GM19239 (cell line): ENCODE measurements at places on chromosomes 5 and 9.

GRCh38 chr5:77644371-77645157, 6.1 kb upstream of the OTP start:
- DNase-seq: no peak

GRCh38 chr9:76352026-76352620, 42.1 kb downstream of the RFK start:
- no peak for DNase-seq

GRCh38 chr5:52830650-52831049, 42.9 kb downstream of the ITGA1 start:
- no peak for DNase-seq

GRCh38 chr9:130129432-130130061, 42.7 kb upstream of the NCS1 start:
- DNase-seq: no peak

DNA sequence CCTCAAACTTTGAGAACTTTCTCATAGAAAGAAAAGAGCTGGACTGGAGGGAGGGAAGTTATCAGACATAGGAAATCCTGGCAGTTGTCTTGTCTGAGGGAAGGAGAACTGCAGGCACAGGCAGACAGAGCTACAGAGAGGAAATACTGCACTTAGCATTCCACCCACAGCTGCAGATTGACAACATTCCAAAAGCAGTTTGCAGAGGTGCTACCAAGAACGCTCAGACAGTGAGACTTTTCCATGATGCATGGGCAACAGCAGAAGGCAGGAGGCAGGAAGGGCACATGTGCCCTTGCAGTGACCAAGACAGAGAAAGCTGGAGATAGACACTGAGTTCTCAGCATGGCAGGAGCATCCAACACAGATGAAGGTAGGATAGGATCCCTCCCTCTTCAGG, 327.5 kb upstream of the ZNF462 start:
- no peak for DNase-seq

GRCh38 chr5:164600274-164600673, 1094.9 kb downstream of the MAT2B start:
- DNase-seq: no peak

GRCh38 chr5:163564321-163564938, 59.0 kb downstream of the MAT2B start:
- DNase-seq: peak; percentile 15

- no peak for DNase-seq
Measured at GRCh38 chr9:116074658-116075057, 78.9 kb upstream of the PAPPA start.

DNA sequence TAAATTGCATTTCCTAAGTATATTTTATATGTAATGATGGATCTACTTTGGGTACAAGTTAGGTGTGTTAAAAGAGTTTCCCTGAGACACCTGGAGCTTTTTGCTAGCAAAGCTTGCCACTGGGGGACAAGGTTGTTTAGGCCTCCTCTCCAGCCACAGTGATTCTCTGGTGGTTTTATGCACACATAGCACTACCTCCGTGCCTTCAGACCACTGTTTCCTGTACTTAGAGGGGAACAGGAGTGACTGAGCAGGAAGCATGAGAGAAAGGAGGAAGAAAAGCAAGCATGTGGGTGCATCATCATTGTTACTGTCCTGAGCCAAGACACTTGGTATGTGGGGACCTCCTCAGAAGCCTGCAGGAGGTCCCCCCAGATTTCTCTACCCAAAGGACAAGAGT, 272.1 kb downstream of the RASEF start:
- no peak for DNase-seq

GRCh38 chr5:97131139-97131710, 11.2 kb downstream of the LIX1 start:
- DNase-seq: no peak

DNA sequence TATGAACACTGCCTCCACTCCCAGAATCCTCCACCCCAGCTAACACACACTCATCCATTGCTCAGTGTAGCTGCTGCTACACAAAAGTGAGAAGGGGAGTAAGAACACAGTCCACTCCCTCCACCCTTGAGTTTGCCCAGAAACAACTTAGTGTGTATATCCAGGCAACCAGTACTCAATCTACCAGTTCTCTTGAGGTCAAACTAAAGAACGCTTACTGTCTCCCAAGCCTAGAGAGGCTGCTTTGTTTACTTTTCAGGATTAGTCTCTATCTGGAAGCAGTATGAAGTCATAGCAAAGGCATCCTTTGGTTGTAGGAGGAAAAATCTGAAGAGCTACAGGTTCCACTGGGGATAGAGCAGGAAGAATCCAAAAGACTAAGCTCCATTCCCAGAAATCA, 296.3 kb downstream of the KCNN2 start:
- no peak for DNase-seq

DNA sequence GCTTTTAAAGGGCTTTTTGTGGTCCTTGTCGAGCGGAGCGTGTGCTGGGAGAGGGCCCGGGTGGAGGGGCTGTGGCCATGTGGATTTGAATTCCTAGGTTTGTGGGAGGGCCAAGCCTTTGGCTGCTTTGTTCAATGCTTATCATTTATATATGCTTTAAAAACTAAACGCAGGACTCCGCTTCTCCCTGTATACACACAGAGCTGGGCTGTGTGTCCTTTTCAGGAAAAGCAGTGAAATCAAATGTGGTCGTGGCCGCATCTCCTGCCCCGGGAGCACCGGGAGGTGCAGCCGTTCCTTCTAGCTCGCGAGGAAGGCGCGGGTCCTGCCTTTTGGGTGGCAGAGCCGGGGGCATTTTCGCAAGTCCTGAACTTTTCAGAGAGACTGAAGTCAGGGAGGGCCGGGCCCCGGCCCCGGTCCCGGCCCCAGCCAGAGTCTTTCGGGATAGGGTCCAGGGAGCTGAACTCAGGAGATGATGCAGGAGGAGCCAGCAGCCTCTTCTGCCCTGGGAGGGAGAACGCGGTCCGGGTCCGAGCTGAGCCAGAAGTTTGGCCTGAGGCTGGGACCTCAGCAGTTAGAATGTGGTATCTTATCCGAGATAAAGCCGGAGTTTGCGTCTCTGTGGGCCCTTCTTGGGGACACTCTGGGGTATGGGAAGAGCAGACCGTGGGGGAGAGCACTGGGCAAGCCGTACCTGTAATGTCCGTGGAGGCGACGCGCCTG, 158.8 kb downstream of the C9orf152 start:
- no peak for DNase-seq

DNA sequence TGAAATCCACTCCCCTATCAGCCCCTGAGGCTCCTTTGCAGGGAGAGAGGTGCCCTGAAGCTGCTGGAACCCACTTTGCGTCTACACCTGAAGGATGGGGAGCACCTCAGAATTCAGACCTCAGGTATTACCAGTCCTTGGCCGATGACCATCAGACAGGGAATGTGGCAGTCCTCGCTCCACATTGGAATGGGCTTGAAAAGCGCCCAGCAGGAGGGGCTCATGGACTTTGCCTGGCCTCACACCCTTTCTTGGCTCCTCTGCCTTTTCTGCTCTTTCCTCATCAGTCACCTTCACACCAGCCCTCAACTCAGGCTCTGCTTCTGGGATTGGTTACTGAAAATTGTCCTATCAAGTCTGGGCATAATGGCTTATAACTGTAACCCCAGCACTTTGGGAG, 83.9 kb downstream of the BARX1 start:
- no peak for DNase-seq

GRCh38 chr9:7790022-7790818, 9.4 kb downstream of the DMAC1 start:
- DNase-seq: no peak

GRCh38 chr9:76137931-76138330, 247.5 kb downstream of the PCSK5 start:
- DNase-seq: no peak

DNA sequence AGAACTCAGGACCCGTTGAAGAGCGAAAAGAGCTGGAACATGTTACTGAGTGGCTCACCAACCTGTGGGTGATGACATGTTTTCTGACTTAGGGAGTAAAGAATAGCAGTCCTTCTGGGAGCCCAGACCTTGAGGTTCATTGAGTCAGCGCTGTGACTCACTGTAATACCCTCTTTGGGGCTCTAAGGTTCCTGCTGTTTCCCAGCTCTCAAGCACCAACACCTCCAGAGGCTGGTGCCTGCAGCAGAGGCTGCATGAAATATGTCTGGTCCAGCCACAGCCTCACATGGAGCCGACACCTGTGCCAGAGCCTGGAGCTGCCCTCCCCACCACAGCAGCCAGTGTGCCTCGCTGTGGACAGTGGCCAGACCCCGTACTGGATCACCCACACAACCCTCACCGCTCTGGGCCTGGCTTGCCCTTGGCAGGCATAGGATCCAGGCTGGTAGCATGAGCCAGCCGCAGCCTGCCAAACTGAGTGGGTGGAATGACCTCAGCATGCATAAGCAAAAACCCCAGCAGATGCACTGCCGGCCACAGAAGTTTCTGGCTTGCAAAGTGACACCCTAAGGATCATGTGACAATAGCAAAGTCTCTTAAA, 143.5 kb upstream of the MRPS30 start:
- DNase-seq: no peak

GRCh38 chr9:131752231-131752884, 12.5 kb upstream of the RAPGEF1 start:
- no peak for DNase-seq

- DNase-seq: no peak
Measured at GRCh38 chr5:150058480-150059126, 27.8 kb downstream of the CSF1R start.

DNA sequence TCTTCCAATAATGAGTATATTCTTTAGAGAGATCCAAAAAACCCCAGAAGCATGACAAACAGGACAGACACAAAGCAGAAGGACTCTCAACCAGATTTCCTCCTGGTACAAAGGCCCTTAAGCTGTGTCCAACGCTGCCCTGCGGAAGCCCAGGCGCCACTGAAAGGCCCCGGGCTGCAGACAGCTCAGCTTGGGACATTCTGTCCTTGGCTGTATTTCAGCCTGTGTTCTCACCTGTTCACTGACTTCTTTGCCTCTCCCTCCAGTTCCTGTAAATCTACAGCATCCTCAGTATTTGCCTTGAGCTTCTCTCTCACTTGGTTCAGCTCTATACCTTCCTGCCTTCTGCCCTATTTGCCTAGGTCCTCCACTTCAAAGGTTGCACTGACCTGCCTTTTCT, 96.5 kb downstream of the SH3TC2 start:
- no peak for DNase-seq

GRCh38 chr5:144072518-144072927, 97.9 kb downstream of the YIPF5 start:
- no peak for DNase-seq

GRCh38 chr5:55620009-55620765, 85.4 kb upstream of the PLPP1 start:
- DNase-seq: no peak

DNA sequence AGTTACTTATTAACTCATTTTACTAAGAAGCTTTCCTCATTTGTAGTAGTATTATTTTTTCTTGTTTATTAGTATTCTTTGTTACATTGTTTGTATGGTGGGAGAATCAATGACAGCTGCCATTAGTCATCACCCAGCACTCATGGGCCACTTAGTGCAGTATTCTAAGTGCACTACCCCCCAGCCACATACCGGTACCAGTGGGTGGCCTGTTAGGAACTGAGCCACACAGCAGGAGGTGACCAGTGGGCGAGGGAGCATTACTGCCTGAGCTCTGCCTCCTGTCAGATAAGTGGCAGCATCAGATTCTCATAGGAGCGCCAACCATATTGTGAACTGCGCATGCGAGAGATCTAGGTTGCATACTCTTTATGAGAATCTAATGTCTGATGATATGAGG, 24.2 kb upstream of the CAMLG start:
- no peak for DNase-seq

DNA sequence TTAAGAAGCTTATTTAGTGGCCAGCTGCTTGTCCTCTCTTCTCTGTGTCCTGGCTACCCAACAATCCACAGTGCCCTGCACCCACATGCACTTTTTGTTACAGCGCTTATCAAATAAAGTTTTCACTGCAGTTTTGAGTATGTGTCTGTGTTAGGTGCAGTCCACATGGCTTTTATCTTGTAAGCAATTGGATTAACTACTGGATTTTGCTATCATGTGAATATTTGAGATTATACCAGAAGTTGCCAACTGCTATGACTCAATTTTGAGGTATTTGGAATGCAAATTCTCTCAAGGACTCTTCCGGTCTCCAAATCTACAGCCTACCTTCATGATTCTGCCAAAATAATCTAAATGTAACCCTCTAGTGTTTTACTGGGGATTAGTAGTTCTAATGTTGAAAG, 690.2 kb downstream of the NR2F1-AS1 start:
- DNase-seq: no peak

GRCh38 chr5:50406877-50407276, 34.2 kb downstream of the EMB start:
- no peak for DNase-seq

DNA sequence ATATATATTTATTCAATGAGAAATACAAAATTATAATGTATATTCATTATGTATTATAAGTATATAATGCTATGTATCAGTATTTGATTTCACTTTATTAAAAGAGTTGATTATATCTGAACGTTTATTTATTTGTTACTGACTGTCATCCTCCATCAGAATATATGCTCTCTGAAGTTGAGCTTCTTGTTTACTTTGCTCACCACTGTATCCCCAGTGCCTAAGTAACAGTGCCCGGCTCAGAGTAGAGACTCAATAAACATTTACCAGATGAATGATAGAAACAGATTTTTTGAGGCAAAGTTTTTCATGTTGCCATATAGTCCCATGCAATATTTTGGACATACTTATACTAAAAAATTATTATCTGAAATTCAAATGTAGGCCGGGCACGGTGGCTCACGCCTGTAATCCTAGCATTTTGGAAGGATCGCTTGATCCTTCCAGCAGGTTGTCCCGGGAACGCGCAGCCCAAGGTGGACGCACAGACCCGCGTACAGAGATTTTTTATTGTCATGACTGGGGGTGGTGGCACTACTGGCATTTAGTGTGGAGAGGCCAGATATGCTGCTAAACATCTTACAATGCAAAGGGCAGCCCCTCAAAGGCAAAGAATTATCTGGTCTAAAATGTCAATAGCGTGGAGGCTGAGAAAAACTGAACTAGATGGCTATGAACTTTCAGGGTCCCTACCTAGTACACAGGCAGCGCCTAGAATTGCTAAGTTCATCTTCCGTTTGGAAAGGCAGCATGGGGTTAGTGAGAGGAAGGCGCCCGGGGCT, 761 bp upstream of the DNAJC25 start:
- no peak for DNase-seq

DNA sequence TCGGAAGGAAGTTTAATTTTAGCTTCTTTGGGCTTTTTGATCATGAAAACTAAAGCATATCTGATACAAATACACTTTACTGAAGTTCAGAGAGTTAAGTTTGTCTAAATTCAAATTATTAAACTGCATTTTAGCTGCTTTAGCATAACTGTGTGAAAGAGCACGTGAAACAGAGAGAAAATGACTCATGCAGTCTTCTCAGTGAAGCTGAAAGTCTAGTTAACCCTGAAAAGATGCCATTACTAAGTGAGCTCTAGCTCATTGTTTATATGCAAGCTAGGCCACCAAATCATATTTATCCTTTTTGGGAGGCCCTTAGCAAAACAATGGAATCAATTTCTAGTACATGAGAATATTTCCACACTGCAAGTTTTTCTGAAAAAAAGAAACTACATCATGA, 27.6 kb downstream of the TPD52L3 start:
- DNase-seq: no peak
